ENCODE measurements at places on chromosomes 11 and 22. TPM values are rescaled to one million over a fixed set of nuclear protein-coding genes. Genes with fewer than 3 reads are reported as not detected.

GRCh38 chr11:12602421-12602820 is 71.8 kb upstream of the TEAD1 start:
- H3K36me3 ChIP-seq: no peaks in the 10 kb centered on the region
- H3K4me1 ChIP-seq: peaks cover 2% of the 10 kb centered on the region
- DNase-seq: no peak
- no peak overlapping the region for H3K27ac ChIP-seq

DNA sequence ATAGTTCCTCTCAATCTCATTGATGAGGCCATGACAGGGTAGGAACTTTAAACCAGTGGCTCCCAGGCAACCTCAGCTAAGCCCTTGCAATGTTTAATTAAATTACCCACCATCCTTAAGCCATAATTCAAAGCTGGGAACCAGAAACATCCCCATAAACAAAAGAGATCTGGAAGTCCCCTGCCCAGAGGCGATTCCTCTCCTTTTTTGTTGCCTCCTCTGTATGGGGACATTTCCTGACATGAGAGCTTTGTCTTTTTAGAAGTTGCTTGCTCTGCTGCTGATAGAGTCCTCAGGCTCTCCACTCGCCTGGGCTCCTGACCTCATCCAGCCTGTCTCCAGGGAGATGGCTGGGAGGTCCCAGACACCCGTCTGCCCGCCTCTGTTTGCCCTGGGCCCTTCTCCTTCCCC is 3.2 kb downstream of the DTX4 start:
- H3K27me3 ChIP-seq: no peaks in the 10 kb centered on the region
- peaks cover 11% of the 10 kb centered on the region for H3K4me1 ChIP-seq
- H3K36me3 ChIP-seq: 0 out of 2 replicates have a peak, but pooled peaks cover 2% of the 10 kb centered on the region
- H3K27ac ChIP-seq: no peak overlapping the region
- no peak overlapping the region for H3K4me3 ChIP-seq

- peak; percentile 12 for DNase-seq
- H3K36me3 ChIP-seq: peaks cover 15% of the 10 kb centered on the region
- H3K27me3 ChIP-seq: no peaks in the 10 kb centered on the region
- H3K27ac ChIP-seq: no peak overlapping the region
- H3K4me3 ChIP-seq: no peak overlapping the region
Measured at GRCh38 chr11:1271002-1271401, 38.4 kb downstream of the TOLLIP start.

Gene GVQW3
- polyA plus RNA-seq: 0.96 TPM

Gene HBB
- polyA plus RNA-seq: not detected

Data from IMR-90 (cell line).